Mucosa of descending colon (tissue), 3 donors: ENCODE measurements at places on chromosomes 5 and 9. TPM values are rescaled to one million over a fixed set of nuclear protein-coding genes. Genes with fewer than 3 reads are reported as not detected.

DNA sequence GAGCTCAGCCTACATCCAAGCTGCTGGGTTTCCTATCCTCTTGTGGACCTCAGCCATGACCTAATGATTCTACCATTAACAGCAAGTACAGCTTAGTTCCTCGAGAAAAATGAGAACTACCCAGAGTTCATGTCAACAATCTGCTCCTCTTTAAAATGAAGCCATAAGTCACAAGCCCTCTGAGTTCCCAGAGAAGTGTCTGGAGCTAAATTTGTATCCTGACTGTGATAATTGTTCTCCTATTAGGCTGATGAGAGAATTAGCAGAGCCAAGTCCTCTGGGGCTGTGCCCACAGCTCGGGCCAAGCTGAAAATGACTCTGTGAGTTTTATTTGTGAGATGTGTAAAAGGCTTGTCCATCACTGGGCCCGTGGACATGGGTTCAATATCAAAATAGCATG, 145.1 kb upstream of the SMIM23 start:
- no peak for DNase-seq

- DNase-seq, result no peak
These were observed 53.7 kb downstream of the LHFPL2 start for GRCh38 chr5:78594610-78595457.

DNA sequence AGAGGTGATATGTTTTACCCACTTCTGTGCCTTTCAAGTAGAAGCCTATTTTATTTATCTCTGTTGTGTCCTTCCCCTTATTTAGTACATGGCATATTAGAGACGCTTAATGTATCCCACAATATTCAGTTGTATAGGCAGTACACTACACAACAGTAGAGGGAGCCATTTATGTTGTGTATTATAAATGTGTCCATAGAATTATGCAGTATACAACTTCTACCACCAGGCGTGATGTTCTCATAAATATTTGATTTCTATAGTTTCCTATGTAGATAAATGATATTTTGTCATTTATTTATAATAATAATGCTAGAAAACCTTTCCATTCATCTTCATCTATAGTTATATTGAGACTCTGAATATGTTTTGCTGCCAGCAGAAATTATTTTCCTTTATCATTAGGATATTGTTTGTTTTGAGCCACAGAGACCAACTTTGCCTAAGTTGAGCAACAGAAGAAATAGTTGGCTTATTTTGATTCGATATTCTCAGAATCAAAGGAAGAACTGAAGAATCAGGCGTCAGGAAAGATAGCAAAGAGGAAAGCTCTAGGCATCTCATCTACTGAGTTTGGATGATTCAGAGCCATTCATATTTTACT, 81.7 kb downstream of the ADAMTS19 start:
- no peak for DNase-seq

GRCh38 chr9:80937645-80938044, 751.7 kb downstream of the TLE1 start:
- no peak for DNase-seq

IFNB1 gene
- total RNA-seq, result not detected
